ENCODE measurements at places on chromosomes 7 and 10. TPM values are rescaled to one million over a fixed set of nuclear protein-coding genes. Genes with fewer than 3 reads are reported as not detected.

- DNase-seq = no peak
These were observed 39.0 kb downstream of the PDGFA start for GRCh38 chr7:480531-481218.

The LIPK gene
- not detected for total RNA-seq

The DYNC1I1 gene
- 24.6 TPM for total RNA-seq

- DNase-seq = no peak
These were observed 169.4 kb upstream of the ADO start for GRCh38 chr10:62635127-62635526.

GRCh38 chr7:85396676-85397075, 209.8 kb upstream of the SEMA3D start:
- DNase-seq = no peak

- no peak for DNase-seq
These were observed 239.1 kb upstream of the AUTS2 start for GRCh38 chr7:69359003-69359700.

- DNase-seq = no peak
These were observed 27.3 kb upstream of the CADPS2 start for GRCh38 chr7:122913608-122914007.

The C1QL3 gene
- total RNA-seq = not detected

The AGAP4 gene
- total RNA-seq = 20.5 TPM

The IDI2 gene
- not detected for total RNA-seq

- no peak for DNase-seq
These were observed 209.2 kb upstream of the SEMA3C start for GRCh38 chr7:81128011-81128410.

DNA sequence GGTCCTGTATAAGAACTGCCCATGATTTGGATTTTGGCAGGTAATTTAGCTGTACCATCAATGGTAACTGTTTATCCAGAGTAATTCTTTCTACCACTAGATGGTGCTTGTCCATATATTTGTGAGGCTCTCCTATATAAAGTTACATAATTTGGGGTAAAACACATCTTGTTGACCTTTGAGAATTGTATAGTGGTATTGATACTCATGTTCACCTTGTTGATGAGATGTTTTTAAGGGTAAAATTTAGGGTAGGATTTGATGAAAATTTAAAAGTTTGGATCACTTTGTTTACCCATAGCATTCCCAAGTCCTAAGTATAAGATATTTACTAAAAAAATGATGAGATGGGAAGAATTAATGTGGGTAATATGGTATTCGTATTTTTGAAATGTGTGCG, 31.6 kb downstream of the ST7 start:
- no peak for DNase-seq

GRCh38 chr10:88064608-88065382, 201.4 kb downstream of the PTEN start:
- DNase-seq = peak; percentile 11

GRCh38 chr7:132879579-132879978, 202.3 kb downstream of the CHCHD3 start:
- DNase-seq = no peak

DNA sequence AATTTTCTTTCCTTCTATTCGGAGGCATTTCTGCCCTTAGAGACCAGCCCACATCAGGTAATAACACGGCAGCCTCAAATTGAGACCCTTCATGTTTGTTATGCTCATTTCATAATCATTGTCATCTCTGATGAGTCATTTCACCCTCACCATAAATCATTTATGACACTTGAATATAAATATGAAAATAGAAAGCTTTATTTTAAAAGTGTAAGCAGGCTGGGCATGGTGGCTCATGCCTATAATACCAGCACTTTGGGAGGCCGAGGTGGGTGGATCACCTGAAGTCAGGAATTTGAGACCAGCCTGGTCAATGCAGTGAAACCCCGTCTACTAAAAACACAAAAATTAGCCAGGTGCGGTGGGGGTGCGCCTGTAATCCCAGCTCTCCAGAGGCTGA, 57.4 kb upstream of the EGFR start:
- DNase-seq = no peak

GRCh38 chr7:154844499-154844898, 158.4 kb downstream of the PAXIP1 start:
- DNase-seq = no peak

The FGFR2 gene
- total RNA-seq = 7.2 TPM

DNA sequence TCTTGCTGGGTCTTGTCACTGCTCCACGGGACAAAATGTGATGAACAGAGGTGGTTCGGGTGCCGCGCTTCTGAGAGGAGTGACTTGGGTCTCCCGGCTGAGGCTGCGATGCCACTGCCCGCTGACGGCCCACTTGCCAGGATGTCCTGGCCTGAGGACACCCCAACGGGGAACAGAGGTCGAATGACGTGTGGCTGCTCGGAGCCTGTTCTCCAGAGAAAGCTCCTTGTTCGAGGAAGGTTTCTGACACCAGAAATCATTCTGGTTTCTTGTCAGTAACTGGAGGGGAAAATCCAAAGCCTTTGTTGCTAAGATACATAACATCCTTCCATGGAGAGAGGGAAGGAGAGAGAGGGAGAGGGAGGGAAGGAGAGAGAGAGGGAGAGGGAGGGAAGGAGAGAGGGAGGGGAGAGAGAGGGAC, 236.4 kb downstream of the WDR37 start:
- no peak for DNase-seq

- DNase-seq = no peak
These were observed 758.0 kb downstream of the TYW1 start for GRCh38 chr7:67754651-67755050.

GRCh38 chr7:23272275-23272674, 25.7 kb downstream of the GPNMB start:
- DNase-seq = no peak

- DNase-seq = no peak
These were observed 12.1 kb downstream of the VIM start for GRCh38 chr10:17240096-17240495.

The OR9A2 gene
- not detected for total RNA-seq

The HTR7 gene
- 5.4 TPM for total RNA-seq

GRCh38 chr7:132225216-132226030, 350.8 kb downstream of the PLXNA4 start:
- DNase-seq = no peak

The RAMP3 gene
- total RNA-seq = 76.5 TPM

The NCF1 gene
- 3.3 TPM for total RNA-seq

The TLX1 gene
- not detected for total RNA-seq

- DNase-seq = no peak
These were observed 26.4 kb upstream of the ITPRID1 start for GRCh38 chr7:31487476-31487875.

The CDK5 gene
- 1.8 TPM for total RNA-seq

GRCh38 chr7:45080265-45080957, 8.4 kb downstream of the NACAD start:
- no peak for DNase-seq

DNA sequence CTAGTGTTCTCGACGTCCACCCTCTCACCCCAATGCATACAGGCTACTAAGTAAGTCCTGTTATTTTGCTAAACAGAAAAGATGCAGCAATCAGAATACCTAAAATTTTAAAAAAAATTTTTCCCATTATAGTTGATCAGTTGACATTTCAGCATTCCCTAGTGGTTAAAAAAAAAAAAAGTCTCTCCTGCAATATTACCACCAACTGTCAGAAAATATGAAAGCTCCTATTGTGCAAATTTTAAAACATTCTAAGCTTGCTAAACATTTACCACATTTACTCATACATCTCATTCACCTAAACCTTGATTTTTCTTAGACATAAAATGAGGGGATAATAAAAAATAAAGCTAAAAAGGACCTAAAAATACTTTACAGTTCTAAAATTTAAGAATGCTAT, 165.6 kb downstream of the AVL9 start:
- no peak for DNase-seq

- no peak for DNase-seq
These were observed 200.1 kb downstream of the SKAP2 start for GRCh38 chr7:26664274-26664673.

DNA sequence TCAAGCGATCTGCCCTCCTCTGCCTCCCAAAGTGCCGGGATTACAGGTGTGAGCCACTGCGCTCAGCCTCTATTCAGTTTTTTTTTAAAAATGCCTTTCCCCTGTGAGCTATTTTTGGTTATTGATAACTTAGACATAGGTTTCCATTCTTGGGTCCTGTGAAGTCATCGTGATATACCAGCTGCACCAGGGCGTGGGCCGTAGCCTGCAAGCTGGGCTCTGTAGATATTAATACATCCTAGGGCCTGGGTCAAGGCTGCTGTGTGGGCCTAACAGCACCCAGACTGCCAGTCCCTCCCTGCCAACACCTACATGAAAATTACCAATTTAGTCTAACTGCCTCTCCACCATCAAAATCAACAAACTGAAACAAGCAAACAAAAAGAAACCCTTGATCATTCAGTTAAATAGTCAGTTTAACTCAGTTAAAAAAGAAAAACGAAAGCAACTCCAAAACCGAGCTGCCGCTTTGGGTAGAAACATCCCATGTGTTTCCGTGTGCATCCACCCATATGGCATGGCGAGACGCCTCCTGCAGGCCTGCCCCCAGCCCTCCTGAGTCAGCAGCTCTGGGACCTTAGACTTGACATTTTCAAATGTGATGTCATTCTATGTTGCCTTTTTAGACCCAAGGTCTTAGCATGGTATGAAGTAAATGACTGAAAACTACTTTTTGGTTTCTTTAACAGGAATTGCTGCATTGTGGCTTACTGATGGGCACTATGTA, 330.2 kb downstream of the GLRX3 start:
- no peak for DNase-seq

The AASS gene
- 47.2 TPM for total RNA-seq

DNA sequence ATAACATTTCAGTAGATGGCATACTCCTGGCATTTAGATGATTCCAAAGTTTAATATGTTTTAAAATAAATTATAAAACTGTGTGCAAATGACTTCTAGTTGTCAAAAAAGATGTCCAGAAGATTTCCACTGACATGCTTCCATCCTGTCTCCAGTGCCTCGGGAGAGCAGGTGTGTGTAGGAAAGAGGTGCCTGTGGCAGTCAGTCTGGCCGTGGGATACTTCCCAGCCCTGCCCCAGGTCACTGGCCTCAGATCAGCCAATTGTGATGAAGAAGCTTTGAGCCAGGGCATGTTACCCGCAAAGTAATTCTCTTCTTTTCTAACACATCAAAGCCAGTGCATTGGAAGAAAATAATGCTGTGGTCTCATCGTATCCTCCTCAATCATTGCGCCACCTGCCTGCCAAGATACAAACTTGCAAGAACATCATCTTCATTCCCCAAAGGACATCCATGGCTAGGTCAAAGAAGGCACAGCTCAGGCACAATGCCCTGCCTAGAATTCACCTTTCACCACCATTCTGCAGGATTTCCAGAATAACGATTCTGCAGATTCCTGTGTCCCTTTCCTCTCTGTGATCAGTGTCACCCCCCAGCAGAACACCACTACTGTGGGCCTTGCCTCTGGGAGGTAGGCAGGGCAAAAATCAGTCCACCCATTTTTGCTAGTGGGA, 6.3 kb upstream of the KCNMA1 start:
- no peak for DNase-seq

GRCh38 chr7:7718492-7718891, at the start of gene RPA3:
Gene RPA3 (minus strand): TSS chr7:7718607. CDS start chr7:7640418, 78,189 bp downstream.
- DNase-seq = no peak

The SUGCT gene
- 15.2 TPM for total RNA-seq

DNA sequence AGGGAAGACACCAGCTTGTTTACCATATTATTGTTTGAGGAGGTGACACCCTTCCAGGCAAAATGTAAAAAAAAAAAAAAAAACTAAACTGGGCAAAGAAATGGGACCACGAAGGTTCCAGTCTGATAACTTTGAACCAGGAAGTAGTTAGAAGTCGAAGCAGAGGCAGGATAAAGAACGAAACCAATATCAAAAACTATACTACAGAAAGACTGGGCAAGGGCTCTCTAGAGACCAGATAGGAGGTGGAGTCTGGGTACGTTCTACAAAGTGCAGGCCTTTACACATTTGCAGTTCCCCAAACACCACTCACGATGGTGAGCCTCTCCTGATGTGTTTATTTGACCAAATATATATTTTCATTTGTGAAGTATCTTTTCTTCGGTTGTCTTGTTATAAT, 125.7 kb upstream of the CDK1 start:
- no peak for DNase-seq

DNA sequence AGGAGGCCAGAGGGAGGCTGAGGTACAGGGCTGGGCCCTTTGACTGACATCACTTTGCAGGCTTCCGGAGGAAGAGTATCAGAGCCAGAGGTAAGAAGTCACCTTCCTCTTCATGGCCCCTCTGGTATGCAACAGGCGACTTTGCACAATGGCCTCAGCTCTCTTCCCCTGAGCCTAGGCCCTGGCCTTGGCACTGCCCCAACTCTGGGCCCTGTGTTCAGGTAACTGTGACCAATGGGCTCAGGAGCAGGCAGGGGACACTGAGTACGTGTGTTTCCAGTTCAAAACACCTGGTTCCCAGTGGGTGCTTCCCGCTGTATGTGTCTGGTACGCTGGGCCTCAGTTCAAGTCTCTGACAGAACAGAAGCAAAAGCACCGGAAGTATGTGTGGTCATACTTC, 12.1 kb upstream of the PAX2 start:
- DNase-seq = no peak

The ZNF804B gene
- total RNA-seq = not detected

- no peak for DNase-seq
These were observed 105.8 kb downstream of the THSD7A start for GRCh38 chr7:11726001-11726793.

DNA sequence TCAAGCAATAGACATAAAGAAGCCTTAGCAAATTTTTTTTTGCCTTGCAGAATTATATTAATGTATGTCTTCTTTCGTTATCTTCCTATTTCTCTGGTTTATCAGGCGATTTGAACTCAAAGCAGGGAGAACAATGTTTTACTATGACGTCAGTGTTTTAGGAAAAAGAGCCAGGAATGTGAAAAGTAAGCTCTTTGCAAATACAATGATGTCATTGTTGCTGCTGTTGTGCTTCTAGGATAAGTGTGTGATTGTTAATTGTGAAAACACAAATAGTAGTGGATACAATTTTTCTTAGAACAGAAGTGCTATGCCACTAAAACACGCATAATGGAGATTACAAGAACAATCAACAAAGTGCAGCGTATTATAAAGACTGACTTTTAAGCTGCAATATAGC, 9.5 kb upstream of the AUTS2 start:
- DNase-seq = no peak

DNA sequence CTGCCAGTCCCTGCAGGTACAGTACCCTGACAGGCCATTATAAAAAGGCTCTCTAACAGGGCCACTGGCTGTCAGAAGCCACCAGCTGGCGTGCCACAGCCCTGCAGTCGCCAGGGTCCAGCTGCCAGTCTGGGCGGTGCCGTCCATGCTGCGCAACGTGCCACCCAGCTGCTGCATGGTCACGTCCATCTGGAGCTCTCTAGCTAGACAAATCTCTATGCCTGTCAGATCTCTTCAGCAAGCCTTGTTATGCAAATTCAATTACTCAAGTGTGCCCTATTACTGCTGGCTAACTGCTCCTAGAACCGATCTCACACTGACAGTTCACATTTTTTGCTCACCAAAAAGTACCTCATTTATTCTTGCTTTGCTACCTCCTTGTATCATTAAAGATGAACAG, 75.9 kb downstream of the HIBADH start:
- DNase-seq = no peak
